ENCODE measurements at places on chromosomes 4 and X.

DNA sequence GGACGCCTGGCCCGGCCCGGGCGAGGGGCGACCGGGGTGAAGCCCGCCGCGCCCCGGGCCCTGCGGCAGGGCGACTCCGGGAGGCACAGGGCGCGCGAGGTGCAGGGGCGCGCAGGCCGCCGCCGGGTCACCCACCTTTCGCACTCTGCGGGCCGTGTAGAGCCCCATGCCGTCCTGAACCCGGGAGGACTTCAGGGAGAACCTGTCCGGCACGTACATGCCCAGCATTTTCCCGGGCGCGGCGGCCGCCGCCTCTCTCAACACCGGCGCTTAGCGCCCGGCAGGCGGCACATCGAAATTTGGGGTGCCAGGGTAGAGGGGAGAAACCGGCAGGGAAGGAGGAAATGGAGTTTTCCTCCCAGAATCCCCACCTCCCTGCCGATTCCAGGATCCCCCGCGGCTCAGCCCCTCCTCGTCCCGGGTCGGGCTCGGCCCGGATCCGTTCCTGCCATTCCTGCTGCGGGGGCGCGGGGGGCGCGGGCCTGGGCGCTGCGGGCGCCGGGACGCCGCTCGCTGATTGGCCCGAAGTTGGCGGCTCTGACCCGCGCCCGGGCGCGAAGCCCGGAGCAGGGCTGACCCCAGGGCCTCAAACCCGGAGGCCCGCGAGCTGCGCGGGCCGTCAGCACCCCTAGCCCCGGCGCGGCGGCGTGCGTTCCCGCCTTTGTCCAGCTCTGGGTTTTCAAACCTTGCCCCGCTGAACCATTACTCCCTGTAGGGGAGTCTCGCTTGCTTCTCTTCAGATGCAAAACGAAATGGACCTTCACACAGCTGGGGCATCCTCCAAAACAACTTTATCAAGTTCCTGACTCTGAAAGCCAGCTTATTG, at the start of gene PRDM5:
PRDM5 (minus strand) TSS at position 346 of the 826 bp plus-strand sequence; CDS start at position 228, 118 bp downstream.
- DNase-seq = no peak

- DNase-seq = no peak
Measured at GRCh38 chr4:27304751-27305150, 444.1 kb downstream of the STIM2 start.

- DNase-seq = no peak
Measured at GRCh38 chrX:22800360-22800759, 199.4 kb upstream of the DDX53 start.

DNA sequence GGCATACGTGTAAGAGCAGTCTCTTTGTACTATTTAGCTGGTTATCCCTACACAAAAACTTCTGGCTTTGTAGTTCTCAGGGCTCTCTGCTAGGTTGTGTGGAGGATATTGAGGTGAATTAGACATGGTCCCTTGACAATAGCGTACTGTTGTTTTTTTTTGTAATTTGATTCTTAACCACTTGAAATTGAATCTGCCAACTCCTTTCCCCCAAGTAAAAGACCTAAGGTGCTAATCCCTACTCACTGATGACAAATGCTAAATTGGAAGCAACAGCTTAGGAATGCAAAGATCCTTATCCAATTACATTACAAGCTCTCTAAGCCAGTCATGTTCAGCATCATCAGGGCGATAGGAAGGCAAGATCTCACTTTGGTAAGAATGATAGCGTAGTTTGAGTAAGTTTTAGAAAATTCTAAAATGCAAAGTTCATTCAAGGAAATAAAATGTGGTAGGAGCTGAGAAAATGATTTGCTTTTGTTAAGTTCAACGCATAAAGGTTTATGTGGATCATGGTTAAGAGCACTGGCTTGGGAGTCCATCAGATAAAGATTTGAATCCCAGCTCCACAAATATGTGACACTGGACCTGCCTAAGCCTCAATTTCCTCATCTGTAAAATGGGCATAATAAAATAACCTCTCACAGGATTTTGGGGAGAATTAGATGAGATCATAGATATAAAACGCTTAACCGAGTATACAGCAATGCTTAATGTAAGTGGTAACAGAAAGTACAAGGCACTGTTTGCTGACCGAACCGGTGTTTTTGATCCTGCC, 39.3 kb downstream of the DOCK11 start:
- DNase-seq = no peak

- DNase-seq = no peak
Measured at GRCh38 chr4:141543706-141544105, 92.7 kb upstream of the IL15 start.

DNA sequence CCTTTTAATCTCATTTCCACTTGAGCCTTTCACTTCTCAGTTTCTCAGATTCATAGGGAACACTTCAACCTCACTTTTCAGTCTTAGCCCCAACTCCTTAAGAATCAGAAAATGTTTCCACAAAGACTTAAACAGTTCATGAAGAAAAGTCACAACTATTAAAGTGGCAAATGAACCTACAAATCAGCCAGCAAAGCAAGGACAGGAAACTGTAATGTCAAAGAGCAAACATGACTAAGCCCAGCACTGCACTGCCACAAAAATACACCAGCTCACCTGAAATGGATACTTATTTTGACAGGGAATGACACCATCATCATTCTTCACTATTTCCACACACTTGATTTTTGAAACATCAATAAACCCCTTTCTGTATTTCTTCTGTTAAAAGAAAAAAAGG, 41.8 kb upstream of the TXK start:
- no peak for DNase-seq

GRCh38 chrX:147891896-147892295, 19.8 kb upstream of the FMR1 start:
- DNase-seq = no peak

DNA sequence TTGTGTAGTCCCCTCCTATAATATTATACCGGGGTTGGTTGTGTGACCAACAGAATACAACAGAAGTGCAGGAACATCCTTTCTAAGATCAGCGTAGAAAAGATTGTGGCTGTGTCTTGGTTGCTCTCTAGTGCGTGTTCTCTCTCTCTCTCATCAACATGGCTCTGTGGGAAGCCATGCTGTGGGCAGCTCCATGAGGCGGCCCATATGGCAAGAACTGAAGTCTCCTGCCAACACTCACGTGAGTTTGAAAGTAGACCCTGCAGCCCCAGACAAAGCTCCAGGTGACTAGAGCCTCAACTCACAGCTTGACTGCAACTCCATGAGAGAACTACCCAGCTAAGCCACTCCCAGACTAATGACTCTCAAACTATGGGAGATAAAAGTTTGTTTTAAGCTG, 118.7 kb downstream of the TSPAN5 start:
- no peak for DNase-seq

- DNase-seq = no peak
Measured at GRCh38 chr4:148443512-148444295, 1.5 kb upstream of the NR3C2 start.

DNA sequence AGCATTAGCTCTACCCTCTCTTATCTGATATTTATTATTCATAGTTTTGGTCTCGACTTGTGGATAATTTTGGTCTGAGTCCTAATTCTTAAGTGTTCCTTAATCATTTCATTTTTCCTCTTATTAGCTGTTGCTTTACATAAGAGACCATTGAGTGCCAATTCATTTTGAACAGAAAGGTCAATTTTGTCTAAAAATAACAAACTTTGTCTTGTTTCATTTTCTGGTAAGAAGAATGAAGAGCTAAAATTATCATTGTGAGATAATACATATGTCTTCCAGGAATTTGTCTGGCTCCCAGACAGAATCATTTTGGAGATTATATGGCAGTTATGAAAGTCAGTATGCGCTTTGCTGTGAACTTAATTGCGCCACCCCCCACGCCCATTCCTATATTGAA, 1471.8 kb downstream of the PCDH7 start:
- no peak for DNase-seq

DNA sequence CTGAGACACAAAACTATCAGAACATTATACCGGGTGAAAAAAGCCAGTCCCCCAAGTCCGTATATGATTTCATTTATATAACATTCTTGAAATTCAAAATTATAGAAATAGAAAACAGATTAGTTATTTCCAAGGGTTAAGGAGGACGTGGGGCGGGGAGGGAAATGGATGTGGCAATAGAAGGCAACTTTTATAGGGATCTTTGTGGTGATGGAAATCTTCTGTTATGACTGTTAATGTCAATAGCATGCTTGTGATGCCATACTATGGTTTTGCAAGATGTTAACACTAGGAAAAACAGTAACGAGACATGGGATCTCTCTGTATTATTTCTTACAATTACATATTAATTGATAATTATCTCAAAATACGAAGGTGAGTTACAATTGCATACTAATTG, 96.4 kb downstream of the LNX1 start:
- DNase-seq = no peak

DNA sequence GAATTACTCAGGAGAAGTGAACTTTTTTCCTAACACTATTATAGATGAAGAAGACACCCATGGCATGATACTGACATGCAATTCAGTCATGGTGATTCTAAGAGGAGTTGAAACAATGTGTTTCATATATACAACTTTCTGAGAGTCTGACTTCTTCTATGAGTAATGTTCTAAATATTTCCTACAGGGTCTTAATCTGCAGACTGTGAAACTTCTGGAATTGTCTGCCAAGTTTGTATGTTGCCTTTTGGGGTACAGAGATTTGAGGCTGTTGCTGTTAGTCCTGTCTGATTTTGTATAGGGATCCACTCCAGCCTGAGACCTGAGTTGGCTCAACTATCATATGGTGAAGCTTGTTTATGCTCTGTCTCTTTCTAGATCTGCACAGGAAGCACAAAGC, 160.6 kb upstream of the GATB start:
- no peak for DNase-seq

DNA sequence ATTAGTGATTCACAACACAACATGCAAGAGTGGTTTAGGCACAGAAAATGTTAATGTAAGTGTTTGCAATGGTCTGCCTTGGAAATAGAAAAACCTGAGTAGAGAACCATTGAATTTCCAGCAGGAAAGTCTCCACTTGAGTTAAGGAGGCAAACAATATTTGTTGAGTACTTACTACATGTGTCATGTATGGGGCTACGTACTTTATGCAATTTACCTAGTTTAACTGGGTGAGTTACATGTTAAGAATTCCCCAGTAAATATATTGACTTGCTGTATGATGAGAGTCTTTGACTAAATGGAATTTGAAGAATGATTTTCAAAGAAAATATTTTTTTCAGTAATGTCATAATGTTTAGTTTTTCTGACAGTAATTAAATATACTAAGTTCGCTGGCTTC, 7.8 kb upstream of the NPNT start:
- DNase-seq = no peak

DNA sequence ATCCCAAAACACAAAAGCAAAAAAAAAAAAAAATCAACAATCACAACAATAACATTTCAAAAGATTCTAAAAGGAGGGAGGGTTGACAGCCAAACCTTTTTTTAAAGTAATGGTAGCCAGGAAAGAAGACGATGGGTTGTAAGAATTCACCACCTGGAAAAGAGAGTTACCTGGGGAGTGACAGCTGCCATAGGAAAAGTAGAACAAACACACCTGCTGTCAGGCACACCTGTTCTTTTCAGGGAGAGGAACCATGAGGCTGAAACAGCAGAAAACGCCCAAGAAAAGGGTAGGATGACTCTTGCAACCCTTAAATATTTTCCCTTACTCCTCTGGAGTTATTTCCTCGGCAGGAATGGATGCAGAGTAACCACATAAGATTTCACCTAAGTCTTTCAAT, 388.4 kb upstream of the TEX13C start:
- DNase-seq = no peak

DNA sequence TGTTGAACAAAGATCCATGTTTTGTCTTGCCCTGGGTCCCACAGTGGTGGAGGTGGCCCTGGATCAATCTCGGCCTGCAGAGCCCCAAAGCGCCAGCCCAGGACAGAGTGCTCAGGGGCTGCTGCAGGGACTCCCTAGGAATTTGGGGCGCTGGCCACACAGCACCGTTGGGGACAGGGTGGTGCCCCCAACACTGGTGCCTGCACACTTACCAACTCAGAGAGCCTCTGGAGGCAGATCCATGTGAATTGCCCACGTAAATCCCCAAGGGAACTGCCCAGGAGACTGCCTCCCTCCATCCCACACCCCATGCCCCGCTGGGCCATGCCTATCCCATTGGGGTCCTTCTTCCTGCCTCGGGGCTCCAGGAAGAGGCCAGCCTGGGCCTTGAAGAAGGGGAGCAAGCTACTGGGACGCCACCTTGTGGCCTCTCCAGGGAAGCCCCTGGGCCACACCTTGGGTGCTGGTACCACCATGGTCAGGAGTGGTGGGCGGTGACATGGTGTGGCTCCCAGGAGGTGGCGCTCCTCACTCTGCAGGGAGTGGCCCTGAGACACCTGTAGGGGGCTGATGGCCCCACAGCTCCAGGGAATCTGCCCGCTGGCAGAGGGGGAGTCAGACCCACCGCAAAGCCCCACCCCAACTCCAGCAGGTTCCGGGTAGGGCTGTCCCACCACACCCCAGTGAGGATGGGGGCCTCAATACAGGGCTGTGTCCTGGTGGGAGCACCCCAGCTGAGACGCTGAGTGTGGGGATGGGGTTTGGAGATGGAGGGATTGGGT, 22.8 kb downstream of the CFAP99 start:
- peak; percentile 64 for DNase-seq

- peak; percentile 76 for DNase-seq
Measured at GRCh38 chr4:182600093-182600492, 317.1 kb downstream of the DCTD start.

GRCh38 chr4:14719053-14719452, 283.2 kb upstream of the CPEB2 start:
- no peak for DNase-seq

DNA sequence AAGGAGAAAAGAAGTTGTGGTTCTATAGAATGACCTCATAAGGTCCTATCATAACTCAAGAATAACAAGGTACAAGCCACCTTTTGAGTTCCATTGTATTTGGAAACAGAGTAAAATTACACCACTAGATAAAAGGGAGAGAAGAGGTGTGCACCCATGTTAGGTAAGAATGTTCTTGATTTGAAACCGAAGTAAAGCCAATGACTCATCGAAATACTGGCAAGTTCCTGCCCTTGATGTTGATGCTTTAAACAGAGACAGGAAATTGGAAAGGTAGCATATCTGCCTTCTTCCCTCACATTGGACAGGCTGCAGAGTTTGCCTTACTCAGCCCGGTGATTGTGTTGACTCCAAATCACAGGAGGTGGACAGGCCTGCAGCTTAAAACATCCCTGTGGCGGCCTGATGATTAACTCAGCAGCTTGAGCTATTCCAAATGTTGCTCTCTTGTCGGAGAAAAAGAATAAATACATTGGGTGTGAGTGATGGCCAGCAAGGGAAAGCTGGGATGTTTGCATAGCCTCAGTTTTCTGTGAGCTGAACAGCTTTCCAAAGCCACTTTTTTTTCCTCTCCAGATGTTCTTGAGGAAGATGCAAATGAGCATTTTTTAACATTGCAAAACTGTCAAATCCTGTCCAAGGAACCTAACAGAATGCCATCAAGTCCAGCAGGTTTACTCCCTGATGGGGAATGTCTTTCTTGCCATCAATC, 321.1 kb downstream of the NKX6-1 start:
- DNase-seq = no peak
